ENCODE measurements at places on chromosomes 16 and 17.

- DNase-seq = no peak
Measured at GRCh38 chr17:82545071-82545462, 25.5 kb downstream of the FOXK2 start.

GRCh38 chr16:22727285-22728166 is 86.4 kb upstream of the HS3ST2 start:
- no peak for DNase-seq

GRCh38 chr16:17194190-17194780 is 276.5 kb downstream of the XYLT1 start:
- DNase-seq = peak; percentile 30

DNA sequence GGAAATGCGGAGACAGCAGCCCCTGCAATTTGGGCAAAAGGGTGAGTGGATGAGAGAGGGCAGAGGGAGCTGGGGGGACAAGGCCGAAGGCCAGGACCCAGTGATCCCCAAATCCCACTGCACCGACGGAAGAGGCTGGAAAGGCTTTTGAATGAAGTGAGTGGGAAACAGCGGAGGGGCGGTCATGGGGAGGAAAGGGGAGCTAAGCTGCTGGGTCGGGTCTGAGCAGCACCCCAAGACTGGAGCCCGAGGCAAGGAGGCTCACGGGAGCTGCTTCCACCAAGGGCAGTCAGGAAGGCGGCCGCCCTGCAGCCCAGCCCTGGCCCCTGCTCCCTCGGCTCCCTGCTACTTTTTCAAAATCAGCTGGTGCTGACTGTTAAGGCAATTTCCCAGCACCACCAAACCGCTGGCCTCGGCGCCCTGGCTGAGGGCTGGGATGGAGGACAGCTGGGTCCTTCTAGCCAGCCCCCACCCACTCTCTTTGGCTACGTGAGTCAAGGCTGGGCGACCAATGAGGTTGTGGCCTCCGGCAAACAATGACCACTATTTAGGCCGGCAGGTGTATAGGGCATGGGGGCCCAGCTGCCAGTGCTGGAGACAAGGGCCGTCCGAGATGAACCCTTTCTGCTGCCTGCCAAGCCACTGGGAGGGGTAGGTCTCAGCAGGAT is 507 bp downstream of the SERPINF1 start:
- DNase-seq = no peak

DNA sequence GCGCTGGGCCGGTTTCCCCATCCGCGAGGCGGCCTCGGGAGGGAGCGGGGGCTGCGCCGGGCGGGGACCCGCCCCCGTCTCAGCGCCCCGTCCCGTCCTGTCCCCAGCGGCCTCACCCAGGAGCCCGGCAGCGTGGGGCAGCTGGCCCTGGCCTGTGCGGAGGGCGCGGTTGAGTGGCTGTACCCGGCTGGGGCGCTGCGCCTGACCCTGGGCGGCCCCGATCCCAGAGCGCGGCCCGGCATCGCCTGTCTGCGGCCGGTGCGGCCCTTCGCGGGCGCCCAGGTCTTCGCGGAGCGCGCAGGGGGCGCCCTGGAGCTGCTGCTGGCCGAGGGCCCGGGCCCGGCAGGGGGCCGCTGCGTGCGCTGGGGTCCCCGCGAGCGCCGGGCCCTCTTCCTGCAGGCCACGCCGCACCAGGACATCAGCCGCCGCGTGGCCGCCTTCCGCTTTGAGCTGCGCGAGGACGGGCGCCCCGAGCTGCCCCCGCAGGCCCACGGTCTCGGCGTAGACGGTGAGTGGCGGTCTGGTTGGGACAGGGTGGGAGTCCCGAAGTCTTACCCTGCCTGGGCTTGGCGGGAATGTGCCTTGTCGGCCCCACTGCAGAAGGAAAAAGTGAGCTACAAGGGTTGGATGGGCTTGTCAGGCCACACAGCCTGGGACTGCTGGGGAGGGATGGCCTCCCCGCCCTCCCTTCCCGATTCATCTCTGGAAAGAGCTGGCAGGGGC is 720 bp downstream of the METRN start:
- DNase-seq = no peak

DNA sequence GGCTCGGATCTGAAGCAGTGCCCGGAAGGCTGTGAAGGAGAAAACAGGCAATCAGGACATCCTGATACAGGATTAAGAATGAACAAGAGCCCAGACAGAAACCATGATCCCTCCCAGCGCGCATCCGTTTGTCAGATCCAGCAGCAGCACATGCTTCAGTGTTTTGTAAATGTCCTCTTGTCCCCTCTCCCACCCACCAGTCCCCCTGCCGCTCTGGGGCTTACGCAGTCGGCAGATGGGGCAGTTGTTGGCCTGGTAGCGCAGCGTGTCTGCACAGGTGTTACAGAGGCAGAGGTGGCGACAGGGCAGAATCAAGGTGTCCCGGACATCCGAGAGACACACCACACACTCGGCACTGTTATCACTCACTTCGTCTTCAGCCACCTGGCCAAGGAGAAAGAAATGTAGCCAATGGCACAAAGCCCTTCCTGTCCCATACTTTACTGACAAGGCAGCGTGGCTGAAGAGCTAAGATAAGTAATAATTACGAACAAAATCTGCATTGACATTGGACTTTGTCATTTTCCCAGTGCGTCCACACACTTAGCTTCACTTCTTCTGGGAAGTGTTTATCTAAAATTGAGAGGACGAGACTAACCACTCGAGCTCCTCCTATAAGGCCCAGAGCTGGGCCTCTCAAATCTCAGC is 20.7 kb upstream of the FOXJ1 start:
- DNase-seq = no peak

DNA sequence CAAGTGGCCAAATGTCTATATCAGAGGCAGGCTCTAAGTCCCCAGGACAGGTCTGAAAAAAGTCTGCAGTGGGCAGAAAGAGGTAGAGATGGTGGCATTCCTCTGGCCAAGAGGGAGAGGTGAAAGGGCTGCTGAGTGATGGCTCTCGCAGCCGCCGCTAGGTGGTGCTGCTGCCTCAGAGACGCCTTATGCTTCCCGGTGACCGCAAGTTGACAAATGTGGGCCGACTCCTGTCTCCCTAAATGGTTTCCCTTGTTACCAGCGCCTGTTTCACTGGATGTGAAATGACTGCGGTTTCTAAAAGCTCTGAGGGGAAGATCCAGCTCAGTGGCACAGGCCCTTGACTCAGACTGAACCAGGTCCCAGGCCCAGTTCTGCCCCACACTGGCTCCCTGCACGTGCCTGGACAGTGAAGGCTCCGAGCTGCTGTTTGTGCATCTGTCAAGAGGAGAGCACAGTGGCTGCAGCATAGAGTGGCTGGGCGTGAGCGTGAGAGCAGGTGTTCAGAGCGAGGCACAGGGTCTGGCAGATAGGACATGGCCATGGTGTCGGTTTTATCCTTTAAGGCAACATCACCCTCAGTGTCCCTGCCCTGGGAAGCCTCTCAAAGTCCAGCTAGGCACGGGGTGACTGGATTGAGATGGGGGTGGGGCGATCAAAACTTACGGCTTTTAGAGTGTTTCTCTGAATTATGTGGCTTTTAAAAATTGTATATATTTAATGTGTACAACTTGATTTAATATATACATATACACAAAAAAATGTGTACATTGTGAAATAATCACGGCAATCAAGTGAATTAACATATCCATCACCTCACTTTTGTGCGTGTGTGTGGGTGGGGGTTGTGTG is 19.9 kb downstream of the CLEC16A start:
- DNase-seq = peak; percentile 84

DNA sequence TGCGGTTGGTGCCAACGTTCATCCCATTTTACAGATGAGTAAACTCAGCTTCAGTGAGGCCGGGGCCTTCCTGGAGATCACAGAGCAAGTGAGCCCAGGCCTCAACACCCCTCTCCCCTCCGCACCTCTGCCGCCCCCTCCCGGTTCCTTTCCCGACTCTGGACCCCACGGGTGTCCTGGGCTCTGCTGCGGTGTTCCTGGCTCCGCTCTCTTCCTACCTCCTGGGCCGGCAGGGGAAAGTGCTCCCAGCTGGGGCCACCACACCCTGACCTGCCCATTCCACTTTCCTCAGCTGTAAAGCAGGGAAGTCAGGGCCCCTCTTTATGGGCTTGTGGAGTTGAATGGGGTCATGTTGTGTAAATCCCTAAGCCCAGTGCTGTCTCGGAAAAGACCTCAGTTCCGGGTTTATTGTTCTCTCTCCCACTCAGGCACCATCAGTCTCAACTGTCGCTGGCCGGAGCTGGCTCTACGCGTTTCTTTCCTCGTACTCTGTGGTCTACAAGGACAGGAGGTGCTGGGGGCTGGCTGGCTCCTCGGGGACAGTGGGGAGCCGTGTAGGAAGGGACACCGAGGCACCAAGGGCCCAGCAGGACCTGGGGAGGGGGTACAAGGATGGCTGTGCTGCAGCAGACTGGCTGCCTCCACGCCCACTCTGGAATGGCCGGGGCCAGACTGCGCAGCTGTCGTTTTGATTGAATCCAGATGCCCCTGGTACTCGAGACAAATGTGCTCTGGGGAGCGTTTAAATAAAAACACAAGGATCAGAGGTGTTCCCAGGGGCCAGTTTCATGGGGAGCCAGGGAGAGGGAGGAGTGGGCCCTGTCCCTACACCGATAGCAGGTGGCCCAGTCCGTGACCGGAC is 21.7 kb upstream of the ACSF3 start:
- no peak for DNase-seq

DNA sequence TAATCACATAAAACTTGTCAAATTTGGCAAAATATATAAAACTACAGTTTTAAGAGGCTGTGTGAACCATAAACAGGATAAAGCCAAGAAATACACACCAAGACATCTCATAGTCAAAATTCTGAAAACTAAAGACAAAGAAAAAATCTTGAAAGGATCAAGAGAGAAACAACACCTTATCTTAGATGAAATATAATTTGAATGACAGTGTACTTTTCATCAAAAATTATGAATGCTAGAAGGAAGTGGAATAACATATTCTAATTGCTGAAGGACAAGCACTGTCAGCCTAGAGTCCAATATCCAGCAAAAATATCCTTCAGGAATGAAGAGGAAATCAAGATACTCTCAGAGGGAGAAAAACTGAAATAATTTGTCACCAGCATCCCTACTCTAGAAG is 37.2 kb downstream of the PIK3R5 start:
- DNase-seq = no peak

DNA sequence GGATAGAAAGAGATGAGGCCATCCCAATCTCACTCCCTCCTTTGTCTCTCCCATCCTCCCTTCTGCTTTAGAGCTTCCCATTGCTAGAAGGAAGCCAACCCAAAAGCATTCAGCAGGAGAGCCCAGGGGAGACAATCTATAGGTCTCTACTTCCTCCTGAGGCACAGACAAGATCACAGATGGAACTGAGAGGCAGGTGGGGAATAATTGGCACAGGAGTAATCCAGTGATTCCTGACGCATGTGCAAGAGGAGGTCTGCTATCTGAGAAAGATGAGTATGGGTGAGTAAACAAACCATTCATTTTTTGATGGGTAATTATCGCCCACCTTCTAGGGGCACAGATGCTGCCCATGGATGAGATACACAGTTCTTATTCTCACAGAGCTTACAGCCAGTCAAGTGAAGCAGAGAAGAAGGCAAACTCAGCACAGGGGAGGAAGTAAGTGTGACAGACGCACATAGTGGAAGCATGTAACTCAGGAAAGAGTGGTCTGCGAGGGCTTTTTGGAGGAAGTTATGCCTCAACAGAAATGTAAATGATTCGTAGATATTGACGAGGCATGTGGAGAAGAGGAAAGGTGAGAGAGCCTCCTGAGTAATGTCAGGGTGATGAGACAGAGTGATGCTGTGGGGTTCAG is 88.9 kb upstream of the HLF start:
- no peak for DNase-seq

GRCh38 chr16:74742051-74742481 is 32.6 kb downstream of the FA2H start:
- DNase-seq = no peak

GRCh38 chr17:82947051-82947991 is 107.5 kb upstream of the ZNF750 start:
- DNase-seq = no peak

DNA sequence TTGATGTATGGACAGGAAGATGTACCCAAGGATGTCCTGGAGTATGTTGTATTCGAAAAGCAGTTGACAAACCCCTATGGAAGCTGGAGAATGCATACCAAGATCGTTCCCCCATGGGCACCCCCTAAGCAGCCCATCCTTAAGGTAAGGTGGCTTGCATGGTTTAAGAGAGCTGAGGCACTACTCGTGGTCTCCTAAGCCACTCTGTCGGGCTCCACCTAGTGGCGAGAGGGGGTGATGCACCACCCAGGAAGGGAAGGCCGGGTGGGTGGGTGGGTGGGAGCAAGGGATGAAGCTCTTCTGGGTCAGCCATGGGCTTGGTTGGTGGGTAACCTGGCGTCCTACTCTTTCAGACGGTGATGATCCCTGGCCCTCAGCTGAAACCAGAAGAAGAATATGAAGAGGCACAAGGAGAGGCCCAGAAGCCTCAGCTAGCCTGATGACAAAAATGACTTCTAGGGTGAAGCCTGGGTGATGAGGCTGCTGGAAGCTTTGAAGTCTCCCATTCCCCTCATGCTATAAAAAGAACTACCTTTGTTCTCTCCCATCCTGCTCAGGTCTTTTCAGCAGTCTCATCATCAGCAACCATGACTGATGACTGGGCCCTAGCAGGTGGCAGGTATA is 21.5 kb downstream of the GPR179 start:
- DNase-seq = peak; percentile 68

- no peak for DNase-seq
Measured at GRCh38 chr17:7640783-7641182, 9.9 kb upstream of the ATP1B2 start.

DNA sequence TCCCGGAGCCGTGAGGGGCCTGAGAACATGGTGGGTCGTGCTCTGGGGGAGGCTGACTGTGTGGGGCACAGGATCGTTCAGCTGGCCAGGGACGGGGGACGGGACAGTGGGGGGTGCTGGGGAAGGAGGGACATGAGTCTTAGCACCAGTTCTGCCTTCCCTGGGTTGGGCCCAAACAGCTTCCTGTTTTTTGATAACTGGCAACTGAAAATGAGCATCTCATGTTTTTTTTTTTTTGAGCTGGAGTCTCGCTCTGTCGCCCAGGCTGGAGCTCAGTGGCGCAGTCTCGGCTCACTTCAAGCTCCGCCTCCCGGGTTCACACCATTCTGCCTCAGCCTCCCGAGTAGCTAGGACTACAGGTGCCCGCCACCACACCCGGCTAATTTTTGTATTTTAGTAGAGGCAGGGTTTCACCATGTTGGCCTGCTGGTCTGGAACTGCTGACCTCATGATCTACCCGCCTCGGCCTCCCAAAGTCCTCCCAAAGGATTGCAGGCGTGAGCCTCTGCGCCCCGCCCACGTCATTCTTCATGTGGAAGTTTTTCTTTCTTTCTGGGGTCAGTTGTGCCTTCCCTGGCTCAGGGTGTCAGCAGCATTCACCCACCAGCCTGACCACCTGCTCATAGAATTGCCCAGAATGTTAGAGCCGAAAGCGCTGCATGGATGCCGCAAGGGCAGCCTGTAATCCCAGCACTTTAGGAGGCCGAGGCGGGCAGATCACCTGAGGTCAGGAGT is 6.4 kb downstream of the ASPSCR1 start:
- no peak for DNase-seq
